ENCODE measurements at places on chromosomes 16 and 17.

DNA sequence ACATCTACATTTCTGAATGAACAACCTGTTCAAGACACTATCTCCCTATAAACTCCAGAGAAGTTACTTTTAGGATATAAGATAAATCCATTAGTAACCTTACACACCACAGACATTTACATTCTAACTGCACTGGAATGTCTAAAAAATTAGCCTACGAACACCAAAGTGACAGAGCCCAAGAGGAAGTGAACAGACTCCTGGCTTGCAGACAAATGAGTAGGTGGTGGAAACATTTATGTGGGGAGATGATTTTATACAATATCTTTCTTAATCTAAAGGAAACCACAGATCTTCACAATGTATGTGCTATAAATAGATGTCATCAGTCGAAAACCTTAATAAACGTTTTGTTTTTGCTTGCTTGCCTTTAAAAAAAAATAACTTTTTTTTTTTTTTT is 18.8 kb downstream of the ZNF652 start:
- peak; percentile 82 for DNase-seq

GRCh38 chr16:63365649-63366304 is 1329.5 kb upstream of the CDH8 start:
- no peak for DNase-seq

DNA sequence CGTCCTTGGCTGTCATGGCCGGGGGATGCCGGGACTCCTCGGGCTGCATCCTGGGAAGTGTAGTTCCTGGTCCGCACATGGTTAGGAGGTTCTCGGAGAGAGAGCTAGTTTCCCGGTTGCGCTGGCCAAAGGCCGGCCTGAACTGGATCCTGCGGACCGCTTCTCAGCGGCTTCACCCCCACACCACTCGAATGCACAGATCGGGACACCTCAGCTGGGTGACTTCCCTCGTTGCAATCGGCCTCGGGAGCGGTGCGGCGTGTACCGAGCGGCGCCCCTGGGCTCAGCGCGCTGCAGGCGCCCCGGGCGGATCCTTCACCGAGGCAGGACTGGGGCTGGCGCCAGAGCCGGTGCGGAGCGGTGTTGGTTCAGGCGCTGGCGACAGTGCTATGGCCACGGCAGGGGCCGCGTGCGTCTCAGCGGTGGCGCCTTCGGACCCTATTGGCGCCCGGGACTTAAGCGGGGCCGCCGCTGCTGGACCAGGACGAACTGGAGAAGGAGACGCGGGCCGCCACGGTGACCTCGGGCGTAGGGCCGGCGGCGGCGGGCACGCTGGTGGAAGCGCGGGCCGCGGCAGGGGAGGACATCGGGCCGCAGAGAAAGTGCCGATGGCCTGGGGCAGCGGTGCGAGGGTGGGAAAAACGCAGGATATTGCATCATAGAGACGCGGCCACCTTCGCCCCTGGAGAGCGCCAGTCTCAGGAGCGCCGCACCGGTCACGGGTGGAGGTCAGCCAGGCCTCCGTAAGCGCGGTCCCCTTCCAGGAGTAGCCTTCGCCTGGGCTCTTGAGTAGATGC is 11.4 kb downstream of the ZNF629 start:
- DNase-seq = peak; percentile 75

- peak; percentile 62 for DNase-seq
These were observed at the start of gene PNMT for GRCh38 chr17:39667945-39668924. Gene PNMT, plus strand, starts transcription at chr17:39668453. Its CDS starts 23 bp downstream, at chr17:39668476.

GRCh38 chr16:7037495-7037894 is 295.1 kb upstream of the RBFOX1 start:
- DNase-seq = no peak
